ENCODE measurements at places on chromosomes 13 and 19. TPM values are rescaled to one million over a fixed set of nuclear protein-coding genes. Genes with fewer than 3 reads are reported as not detected.

The ACER1 gene
- not detected for total RNA-seq

The APLP1 gene
- 618 TPM for total RNA-seq

The ZNF534 gene
- not detected for total RNA-seq

The PLIN5 gene
- total RNA-seq = 0.54 TPM

The PDX1 gene
- total RNA-seq = not detected

The APC2 gene
- 371 TPM for total RNA-seq

The APOE gene
- 65.9 TPM for total RNA-seq

The F10 gene
- 0.74 TPM for total RNA-seq

The ZNF460 gene
- 62.1 TPM for total RNA-seq

The PRSS57 gene
- total RNA-seq = 0.78 TPM

The CD177 gene
- total RNA-seq = not detected

The SPACA4 gene
- total RNA-seq = not detected

The IL12RB1 gene
- total RNA-seq = not detected

The ZNF813 gene
- total RNA-seq = 5.2 TPM

The PNMA8B gene
- total RNA-seq = 0.76 TPM

All from glutamatergic neuron (in vitro differentiated cells).